Placental pericyte (primary cell): ENCODE measurements at places on chromosomes 16 and 17. TPM values are rescaled to one million over a fixed set of nuclear protein-coding genes. Genes with fewer than 3 reads are reported as not detected.

The EME1 gene
- 0.66 and 12.0 TPM in 2 replicates for total RNA-seq

The JPH3 gene
- total RNA-seq = not detected in 2 replicates

The KRT33B gene
- total RNA-seq = not detected in 2 replicates

The ALG1 gene
- total RNA-seq = 37.6 and 50.5 TPM in 2 replicates

The PMP22 gene
- 7.0 and 17.8 TPM in 2 replicates for total RNA-seq
